GM18507 (cell line): ENCODE measurements at places on chromosomes 7 and 10.
A peak's percentile ranks its signal among the peaks of the same experiment; 100 is the strongest.

GRCh38 chr10:6348096-6348874 is 145.6 kb downstream of the PFKFB3 start:
- peak; percentile 39 for DNase-seq

DNA sequence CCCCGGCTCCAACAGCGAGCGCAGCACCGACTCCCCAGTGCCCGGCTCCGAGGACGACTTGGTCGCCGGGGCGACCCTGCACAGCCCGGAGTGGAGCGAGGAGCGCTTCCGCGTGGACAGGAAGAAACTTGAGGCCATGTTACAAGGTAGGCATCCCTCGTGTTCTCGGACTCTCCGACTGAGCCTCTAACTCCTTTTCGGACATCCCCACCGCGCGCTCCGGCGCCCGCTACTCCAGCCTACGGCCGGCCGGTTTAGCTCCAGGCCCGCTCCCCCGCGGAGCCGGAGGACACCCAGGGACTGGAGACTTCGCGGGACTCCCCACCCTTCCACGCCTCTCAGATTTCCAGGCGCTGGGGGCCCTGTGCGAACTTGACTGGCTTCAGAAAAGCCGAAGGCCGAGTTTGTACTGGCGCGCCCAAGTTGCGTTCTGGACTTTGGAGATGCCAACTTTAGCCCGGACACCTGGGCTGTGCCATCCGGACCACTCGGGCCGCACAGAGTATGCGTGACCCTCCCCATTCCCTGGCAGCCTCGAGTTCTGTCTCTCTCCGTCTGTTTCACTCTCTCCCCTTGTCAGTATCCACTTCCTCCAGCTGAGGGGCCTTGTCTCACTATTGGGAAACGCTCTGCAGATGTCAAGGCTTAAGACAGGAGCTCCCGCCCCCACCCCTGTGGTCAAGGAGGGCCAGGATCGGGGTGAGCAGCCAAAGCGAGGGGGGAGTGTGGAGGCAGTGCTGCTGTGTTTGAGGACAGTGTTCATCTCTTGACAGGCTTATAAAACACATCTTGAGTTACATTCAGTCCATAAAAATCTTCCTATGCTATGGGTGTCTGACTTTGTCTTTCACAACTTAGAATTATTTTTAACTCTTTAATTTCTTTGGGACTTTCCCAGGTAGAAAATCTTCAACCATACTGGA is 777 bp downstream of the BICC1 start:
- DNase-seq = no peak

DNA sequence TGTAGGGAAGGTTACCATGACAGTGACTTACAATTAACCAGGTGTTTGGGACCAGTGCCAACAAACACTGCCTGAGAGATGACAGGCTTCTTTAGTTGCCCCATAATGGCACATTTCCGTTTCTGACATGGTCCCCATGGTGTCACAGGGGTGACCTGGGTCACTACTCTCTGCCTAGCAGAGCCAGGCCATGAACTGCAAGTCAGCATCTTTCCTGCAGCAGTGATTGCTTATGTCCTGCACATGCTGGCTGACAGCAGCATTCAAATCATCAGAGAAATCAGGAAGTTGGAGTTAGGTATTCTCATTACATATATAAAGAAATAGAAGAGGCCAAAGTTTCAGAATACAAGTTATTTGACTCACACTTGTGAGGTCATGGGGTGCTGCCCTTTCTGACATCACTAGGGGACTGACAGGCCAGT is 47.1 kb upstream of the ZNRF2 start:
- no peak for DNase-seq

- no peak for DNase-seq
Measured at GRCh38 chr10:65719790-65720189, 1206.0 kb upstream of the LRRTM3 start.

- DNase-seq = no peak
Measured at GRCh38 chr7:44144426-44144967, 3.4 kb upstream of the MYL7 start.
